ENCODE measurements at places on chromosomes 12 and 14.

DNA sequence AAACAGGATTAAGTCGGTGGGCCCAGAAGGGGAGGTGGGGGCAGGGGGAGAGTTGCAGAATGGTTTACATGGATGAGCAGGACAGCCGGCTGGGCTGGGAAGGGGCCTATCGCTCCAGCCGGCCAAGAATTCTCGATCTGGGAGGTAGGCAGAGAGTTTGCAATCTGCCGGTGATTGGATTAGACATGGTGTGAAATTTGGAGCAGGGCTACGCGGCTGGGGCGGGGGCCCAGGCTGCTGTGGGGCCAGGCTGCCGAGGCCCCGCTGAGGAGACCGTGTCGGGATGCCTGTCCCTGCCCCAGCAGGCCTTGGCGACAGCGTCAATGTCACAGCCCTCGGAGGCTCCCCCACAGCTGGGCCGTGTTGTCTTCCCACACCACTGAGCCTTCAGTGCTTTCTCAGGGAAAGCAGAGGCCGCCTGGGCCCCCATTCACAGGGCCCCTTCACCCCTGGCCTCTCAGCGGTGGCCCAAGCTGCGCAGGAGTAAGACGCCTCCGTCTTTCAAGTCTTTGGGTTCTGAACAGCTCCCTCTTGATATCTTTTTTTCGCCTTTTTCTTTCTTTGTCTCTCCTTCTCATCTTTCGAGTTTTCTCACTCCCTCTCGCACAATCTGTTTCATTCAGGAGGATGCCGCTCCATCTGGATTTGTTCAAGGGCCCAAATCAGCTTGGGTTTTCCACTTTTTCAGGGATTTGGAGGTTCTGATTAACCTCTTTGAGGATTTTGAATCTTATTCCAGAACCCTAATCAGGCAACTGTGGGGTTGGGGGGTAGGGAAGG, 117.5 kb upstream of the PARP11 start:
- no peak for DNase-seq

DNA sequence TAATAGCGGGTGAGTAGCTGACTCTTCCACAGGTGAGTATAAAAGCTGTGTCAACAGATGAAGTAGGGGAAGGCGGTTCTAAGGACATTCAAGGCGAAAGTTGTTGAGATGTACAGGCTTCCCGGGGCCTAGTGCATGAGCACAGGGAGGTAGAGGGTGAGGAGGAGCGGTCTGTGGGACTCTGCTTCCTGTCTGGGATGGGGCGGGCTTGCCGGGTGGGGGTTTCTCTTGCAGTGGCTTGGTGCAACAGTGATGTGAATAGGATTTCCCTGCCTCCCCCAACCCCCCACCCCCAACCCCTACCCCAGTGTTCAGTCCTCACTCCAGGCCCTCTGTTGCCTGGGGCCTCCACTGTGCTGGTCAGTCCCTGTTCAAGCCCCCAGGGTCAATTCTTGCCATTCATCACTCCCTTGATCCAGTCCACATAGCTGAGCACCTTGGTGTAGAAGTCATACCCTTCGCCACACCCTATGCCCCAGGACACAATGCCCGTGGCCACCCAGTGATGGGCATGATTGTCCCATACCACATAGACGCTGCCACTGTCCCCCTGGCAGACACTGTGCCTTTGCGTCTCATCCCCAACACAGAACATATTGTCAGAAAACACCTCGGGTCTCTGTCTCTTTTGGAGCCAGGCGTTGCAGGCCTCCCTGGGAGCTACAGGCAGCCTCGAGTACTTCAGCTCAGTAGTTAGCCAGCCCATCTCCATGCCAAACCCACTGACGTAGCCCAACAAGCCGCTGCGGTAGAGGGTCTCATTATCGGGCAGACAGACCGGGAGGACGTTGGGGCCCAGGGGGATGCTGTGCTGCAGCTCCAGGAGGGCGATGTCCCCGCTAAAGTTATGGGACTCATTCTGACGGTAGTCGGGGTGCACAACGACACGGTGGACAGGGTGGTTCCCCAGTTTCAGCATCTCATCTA, 4.0 kb upstream of the C1R start:
- DNase-seq = no peak

DNA sequence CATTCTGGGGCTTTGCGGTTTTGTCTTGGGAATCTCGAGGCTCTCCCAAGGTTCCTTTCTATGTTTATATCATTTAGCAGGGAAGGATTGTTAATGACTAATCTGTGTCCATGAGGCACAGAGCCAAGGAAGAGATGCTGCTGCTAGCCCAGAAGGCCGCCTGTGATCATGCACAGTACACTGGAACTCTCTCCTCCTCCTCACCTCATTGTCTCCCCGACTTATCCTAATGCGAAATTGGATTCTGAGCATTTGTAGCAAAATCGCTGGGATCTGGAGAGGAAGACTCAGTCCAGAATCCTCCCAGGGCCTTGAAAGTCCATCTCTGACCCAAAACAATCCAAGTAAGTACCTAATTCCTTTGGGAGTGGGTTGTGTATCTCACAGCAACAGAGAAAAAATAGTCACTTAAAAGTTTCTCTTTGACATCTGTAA, at the start of gene NR1H4:
TSS of gene NR1H4 (plus strand) at position 151 of the 435 bp plus-strand sequence. CDS start 19,458 bp downstream, outside the sequence.
- no peak for DNase-seq

GRCh38 chr14:67487937-67488893, at the start of gene TMEM229B:
TMEM229B (minus strand) TSS chr14:67488721; CDS start chr14:67473923, 14,798 bp downstream.
- DNase-seq = no peak

- DNase-seq = no peak
Measured at GRCh38 chr14:64953661-64954060, 11.1 kb upstream of the GPX2 start.

DNA sequence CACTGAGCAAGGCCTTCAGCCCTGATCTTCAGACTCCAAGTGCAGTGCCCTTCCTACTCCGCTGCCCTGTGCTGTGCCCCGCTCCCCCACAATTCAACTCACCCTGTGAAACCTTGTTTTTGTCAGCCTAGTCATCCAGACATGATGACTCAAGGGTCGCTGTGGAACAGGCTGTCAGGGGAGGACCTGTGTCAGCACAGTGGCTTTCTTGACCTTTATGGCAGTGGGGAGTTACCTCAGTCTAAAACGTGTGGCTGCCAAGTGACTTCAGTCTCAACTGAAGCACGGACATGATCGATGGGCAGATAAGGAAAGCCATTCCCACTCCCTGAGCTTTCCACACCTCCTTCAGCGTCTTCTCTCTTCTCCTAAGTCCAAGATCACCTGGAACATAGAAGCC, 16.3 kb upstream of the FLVCR2 start:
- no peak for DNase-seq

GRCh38 chr12:69243099-69244084, 4.0 kb downstream of the CPSF6 start:
- no peak for DNase-seq

DNA sequence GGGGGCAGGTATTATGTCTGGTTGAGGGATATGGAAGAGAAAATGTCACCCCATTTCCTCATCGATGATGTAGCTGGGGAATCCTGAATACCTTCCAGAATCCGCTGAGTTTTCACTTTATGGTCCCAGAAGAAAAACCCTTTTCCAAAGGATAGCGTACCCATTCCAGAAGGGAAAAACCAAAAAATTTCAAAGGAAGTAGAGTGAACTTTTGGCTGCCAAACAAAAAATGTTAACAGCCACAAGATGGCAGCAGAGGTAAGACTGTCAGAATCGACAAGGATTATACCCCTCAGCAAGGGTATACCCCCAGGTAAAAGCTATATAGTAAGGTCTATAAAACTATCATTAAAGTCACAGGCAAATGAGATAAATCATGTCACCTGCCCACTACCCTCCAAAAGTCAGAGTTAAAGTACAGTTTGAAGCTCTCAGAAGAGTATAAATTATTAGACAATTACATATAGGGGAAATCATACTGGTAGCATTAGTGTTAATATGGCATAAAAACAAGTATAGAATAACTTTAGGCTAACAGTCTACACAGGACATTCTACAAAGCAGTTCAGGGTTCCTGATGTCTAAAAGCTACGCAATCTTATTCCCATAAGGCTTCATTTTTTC, 18.0 kb downstream of the ACIN1 start:
- DNase-seq = no peak

- DNase-seq = peak; percentile 43
Measured at GRCh38 chr12:47717443-47718193, 7.7 kb downstream of the ENDOU start.

All from NCI-H2107 (cell line).